ENCODE measurements at places on chromosomes 6 and 20.

GRCh38 chr6:91288741-91289140, 701.9 kb upstream of the MAP3K7 start:
- DNase-seq = no peak

DNA sequence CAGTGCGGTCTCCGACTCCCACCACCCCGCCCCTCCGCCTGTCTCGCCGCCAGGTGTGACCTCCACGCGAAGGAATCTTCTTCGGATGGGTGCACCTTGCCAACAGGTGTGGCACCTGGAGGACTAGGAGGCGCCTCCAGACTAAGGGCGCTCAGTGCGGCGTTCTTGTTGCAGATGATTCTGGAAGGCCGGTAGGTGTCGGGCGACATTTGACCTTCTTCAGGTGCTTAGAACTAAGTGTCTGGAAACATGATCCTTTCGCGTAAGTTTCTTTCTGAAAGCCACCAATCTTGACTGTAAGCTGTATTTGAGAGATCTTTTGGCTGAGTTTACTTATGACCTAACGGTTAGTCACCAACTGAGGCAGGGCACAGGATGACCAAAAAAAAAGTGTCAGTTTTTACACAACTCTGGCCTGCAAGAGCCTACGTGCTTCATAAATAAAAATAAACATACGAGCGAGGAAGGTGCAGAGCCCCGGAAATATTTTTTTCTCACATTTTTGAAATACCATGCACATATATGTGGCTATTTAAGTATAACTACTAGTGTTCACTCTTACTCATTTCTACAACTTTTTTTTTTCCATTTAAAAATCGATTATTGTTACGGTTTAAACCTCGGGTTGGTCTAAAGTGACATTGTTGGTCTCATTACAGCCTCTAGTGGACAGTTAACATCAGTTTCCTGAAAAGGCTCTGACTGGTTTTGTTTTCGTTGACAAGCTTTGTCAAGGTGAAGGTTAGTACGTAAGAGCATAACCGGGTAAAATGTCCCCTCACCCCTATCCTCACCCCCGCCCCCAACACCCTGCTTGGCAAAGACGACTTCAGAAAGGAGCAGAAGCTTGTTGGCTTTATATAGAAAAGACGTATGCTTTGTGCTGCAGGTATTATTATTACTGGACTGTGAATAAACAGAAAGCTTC, 1.6 kb upstream of the ATXN1 start:
- peak; percentile 17 for DNase-seq

GRCh38 chr20:48668451-48668946, 159.3 kb downstream of the PREX1 start:
- DNase-seq = no peak

DNA sequence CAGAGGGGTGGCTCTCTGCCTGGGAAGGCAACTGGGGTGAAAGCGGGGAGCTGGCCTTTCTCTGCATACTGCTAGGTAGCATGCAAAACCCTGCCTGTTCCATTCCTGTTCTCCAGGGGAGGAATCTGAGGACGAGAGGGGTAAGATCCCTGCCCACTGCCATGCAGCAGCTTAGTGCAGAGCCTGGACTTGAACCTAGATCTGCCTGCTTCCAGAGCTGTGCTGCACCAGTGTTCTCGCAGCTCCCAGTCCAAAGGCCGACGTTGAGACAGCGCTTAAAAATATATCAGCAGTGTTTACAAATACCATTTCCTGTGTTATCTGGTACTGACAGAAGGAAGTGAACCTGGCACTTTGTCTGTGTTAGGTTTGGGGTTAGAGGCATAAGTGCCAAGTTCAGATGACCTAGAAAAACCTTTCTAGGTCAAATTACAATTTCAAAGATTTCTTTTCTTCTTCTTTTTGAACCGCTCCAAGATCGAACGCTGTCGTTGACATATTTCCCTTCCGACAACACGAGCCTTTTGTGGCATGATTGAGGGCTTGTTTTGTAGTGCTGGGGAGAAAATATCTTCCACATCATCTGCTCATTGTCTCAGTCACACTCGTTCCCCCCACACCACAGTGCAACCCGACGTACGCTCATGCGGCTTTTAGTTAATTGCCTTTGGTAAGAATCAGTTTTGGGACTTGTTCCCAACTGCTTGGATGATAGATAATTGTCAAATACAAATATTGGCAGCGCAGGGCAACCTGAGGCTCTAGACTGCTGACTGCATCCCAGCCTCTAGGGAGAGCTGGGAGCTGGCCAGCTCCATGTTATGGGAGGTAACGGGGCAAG, 44.6 kb downstream of the TOX2 start:
- DNase-seq = peak; percentile 32

DNA sequence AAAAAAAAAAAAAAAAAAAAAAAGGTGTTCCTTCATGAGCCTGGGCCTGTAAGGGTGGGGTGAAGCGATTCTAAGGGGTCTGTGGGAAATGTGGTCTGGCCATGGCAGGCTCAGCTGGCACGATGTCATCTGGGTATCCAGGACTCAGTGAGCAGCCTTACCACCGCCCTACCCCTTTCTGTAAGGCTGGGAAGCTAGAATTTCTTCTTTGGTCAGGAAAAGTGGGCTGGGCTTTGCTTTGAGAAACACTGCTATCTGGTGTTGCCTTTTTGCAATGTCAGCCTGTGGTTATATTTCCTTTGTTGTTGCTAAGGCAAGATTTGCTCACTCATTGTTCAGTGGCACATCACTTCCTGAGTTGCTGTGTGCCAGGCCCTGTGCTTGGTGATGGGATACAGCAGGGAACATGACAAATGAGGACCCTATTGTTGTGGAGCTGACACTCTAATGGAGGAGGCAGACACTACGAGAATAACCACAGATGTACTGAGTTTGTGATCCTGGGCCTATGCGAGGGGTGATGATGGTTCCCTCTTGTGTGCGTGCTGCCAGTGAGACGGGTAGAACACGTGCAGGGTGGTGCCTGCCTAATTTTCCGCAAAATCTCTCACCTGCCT, 45.9 kb upstream of the ZNFX1 start:
- DNase-seq = no peak

GRCh38 chr6:143967706-143968376, 40.2 kb downstream of the PLAGL1 start:
- DNase-seq = no peak

- no peak for DNase-seq
These were observed 249.0 kb upstream of the KCNG1 start for GRCh38 chr20:51271931-51272330.

- DNase-seq = no peak
These were observed 130.0 kb upstream of the PTPN1 start for GRCh38 chr20:50379991-50380696.

- no peak for DNase-seq
These were observed 99.4 kb downstream of the EYA4 start for GRCh38 chr6:133340557-133340956.

- no peak for DNase-seq
These were observed 98.3 kb downstream of the RAMACL start for GRCh38 chr6:166488076-166488685.

DNA sequence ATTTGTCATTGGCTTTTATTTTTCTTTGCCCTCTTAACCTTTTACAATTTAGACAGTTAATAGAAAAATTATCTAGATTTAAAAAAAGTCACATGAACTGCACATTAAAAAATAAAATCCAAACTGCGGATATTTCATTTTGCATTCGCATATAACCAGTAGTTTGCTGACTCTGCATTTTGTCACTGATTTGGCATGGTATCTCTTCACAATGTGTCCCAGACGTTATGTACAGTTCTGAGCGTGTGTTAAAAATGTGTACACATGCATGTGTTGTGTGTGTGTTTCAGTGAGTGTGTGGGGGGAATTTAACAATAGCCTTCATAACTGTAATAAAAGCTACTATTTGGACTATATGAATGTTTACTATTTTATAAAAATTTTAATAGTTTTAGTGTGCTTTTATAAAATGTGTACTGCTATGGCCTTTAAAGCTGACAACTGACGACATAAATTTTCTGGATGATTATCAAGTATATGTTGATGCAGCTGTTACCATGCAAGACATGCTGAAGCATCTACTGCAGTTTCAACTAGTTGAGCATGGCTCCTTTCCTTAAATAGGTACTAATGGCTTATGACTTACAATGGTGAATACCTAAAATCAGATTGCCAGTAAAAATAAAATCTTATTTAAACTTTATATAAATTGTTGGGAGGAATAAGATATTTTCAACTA, 67.7 kb downstream of the HMGCLL1 start:
- no peak for DNase-seq

DNA sequence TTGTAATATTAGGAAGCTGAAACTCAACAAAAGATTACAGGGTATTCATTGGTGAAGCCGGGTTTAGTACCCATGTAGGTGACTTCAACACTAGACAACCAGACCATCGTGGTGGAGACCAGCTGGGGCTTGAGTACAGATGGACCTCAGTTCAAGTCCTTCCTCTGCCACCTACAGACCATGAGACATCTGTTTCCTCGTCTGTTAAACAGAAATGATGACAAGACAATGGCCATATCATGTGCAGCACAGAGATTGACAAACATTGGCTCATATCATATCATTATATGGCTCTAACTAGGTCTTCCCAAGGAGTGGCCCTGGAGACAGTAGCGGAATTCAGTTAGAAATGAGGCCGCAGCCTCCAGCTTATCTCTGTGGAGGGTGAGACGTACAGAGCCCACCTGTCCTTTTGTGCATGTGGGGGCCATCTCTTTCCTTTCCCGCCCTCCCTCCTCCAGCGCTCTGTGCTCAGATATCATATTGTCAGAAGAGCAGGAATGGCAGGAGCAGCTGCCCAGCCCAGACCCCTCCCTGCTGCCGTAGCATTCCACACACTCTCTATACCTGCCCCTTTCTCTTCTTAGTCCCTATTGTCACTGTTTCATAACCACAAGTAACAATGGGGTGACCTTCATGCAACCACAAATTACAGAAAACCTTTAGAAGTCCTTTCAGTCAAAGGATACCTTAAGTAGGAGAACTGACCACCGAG, 75.1 kb downstream of the LY86 start:
- DNase-seq = no peak

- DNase-seq = no peak
These were observed 370.1 kb downstream of the BTBD9 start for GRCh38 chr6:38269461-38270172.

GRCh38 chr6:157503018-157503747, 122.2 kb downstream of the ZDHHC14 start:
- no peak for DNase-seq

GRCh38 chr20:37353285-37353849, 7.4 kb downstream of the SRC start:
- DNase-seq = no peak

- no peak for DNase-seq
These were observed 25.1 kb upstream of the FBXO30 start for GRCh38 chr6:145839653-145840052.

GRCh38 chr20:33475381-33476152, 14.3 kb upstream of the CBFA2T2 start:
- no peak for DNase-seq

DNA sequence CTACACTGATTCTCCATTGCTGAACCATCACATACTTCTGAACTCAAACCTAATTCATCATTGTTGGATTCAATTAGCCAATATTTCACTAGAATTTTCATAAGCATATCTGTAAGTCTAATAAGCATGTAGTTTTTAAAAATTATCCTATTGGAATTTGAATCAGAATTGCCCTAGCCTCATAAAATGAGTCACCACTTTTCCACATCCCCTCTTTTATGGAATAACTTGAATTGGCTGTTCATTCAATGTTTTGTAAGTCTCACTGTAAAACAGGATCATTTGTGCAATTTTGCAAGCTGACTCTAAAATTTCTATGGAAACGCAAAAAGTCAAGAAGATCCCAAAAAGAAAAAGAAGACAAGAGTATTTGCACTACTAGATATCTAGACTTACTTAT, 141.0 kb downstream of the HACE1 start:
- no peak for DNase-seq

DNA sequence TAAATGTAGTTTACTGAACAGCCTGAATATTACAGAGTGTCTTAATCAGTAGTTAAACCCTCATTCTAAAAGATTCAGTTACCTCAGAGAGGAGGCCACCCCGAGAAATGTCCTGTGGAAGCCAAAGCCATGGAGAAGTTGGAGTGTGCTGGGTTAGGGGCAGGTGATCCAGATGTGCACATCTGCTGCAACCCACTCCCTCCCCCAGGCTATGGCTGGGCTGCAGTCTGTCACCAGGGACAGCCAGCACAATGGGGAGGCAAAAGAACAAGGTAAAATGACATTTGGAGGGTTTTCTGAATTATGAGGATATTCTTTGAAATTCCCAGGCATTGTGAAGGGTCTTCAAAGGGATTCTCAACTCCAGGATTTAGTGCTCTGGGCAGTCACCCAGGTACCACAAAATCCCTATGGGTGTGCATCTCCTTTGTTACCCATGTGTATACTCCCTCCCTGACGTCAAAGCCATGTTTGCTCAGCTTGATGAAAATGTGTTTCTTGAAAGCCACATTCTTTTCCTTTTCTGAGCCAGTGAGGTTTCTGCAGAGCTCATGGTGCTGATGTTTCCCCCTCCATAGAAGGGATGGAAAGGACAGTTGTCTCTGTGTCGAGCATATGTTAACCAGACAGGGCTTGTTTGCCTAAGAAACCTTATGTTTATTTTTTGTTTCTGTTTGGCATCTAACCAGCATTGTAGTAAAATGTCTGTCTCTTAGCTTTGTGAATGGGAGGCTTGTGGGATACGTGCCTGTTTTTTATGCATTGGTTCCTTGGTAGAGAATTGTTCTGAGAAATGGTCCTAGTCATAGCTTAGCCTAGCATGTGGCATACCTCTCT, 212.3 kb upstream of the TBX18 start:
- DNase-seq = peak; percentile 77

DNA sequence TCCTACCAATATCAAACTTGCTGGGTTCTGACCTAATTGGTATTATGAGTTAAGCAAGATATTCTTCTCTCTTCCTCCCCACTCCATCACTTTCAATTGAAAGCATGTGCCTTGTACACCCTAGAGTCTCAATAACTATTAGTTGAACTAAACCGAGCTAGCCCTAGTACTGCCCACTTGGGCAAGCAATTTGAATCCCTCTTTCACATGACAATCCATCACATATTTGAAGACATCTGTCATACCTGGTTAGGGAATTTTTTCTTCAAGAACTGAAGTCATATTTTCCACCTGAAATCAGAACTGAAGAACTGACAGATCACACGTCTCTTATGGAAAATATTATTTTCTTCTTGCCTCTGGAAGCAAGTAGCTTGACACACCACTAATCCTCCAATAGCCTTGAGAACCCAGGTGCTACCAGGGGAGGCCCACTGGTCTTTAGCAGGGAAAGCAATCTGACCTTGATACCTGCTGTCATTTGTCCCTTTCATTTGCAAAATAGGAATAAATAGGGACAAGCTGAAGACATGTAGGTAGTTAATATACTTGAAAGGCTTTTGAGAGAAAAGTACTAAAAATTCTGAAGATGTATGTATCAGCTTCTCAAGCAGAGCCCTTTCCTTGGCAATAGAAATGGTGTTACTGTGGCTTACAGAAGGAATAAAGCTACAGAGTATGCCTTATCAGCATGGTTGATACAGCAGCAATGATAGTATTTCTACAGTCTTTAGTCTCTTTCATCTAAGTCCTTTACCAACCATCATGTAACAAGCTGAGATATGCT, 71.4 kb downstream of the GJA10 start:
- no peak for DNase-seq

- no peak for DNase-seq
These were observed 3.8 kb upstream of the RANBP9 start for GRCh38 chr6:13715444-13715883.

GRCh38 chr6:109441069-109441816, 719 bp downstream of the SMPD2 start:
- DNase-seq = peak; percentile 29

- no peak for DNase-seq
These were observed 37.6 kb downstream of the RSPH3 start for GRCh38 chr6:158962371-158962770.

GRCh38 chr6:55898342-55898741, 23.0 kb upstream of the BMP5 start:
- no peak for DNase-seq

- no peak for DNase-seq
These were observed 66.2 kb downstream of the ROS1 start for GRCh38 chr6:117359581-117359980.

Data from NCI-H774 (cell line).